ENCODE measurements at places on chromosomes 16 and 17.

DNA sequence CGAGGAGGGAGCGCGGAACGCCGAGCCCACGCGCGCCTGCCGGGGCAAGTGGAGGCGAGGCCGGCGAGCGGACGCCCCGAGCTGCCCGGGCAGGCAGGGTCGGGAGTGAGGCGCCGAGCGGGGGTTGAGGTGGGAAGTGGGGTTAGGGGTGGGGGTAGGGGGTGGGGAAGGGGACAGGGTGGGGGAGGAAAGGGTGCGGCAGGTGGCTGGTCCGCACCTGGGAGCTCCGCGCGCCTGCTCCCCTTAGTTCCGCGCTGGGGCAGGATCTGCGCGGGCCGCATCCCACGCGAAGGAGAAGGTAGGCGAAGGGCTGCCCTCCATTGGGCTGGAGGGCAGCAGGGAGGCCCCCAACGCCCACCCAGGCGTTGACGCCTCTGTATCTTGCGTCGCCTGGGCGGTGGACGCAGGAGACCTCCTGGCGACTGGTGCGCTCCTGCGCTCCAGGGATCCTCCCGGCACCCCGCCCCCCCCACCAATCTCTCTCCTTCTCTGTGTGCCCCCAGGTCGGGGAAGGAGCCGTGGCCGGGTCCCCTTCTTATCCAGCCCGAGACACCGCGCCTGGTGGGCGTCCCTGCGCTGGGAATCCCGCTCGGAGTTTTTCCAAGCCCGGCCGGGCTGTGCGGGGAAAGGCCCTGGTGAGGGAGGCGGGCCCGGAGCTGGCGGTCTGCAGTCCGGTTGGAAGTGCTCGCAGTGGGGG lies 51.3 kb upstream of the AMZ2 start:
- DNase-seq = no peak

DNA sequence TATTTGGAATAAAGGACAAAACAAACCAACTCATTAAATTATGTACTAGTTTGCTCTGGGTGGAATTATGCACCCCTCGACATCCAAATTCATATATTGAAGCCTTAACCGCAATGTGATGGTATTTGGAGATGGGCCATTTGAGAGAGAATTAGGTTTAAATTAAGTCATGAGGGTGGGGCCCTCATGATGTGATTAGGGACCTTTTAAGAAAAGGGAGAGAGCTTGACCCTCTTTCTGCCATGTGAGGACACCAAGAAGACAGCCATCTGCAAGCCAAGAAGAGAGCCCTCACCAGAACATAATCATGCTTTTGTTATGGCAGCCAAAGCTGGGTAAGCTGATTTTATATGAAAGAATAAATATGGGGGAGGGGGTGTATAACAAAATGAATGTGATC lies 2.0 kb downstream of the C16orf87 start:
- no peak for DNase-seq

- DNase-seq = no peak
Measured at GRCh38 chr17:49901460-49902331, 53.8 kb upstream of the TAC4 start.

DNA sequence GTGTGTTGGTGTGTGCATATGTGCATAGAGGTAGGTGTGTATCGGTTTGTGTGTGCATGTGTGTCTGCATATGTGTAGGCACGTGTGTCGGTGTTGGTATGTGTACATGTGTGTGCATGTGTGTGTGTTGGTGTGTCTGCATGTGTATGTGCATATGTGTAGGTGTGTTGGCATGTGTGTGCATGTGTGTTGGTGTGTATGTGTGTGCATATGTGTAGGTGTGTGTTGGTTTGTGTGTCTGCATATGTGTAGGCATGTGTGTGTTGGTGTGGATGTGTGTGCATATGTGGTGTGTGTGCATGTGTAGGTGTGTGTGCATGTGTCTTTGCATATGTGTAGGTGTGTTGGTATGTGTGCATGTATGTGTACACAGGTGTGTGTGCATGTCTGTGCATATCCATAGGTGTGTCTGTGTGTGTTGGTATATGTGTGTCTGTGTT lies 3.9 kb upstream of the AATK start:
- no peak for DNase-seq

- DNase-seq = no peak
Measured at GRCh38 chr16:53058441-53058840, 3.6 kb downstream of the CHD9 start.

DNA sequence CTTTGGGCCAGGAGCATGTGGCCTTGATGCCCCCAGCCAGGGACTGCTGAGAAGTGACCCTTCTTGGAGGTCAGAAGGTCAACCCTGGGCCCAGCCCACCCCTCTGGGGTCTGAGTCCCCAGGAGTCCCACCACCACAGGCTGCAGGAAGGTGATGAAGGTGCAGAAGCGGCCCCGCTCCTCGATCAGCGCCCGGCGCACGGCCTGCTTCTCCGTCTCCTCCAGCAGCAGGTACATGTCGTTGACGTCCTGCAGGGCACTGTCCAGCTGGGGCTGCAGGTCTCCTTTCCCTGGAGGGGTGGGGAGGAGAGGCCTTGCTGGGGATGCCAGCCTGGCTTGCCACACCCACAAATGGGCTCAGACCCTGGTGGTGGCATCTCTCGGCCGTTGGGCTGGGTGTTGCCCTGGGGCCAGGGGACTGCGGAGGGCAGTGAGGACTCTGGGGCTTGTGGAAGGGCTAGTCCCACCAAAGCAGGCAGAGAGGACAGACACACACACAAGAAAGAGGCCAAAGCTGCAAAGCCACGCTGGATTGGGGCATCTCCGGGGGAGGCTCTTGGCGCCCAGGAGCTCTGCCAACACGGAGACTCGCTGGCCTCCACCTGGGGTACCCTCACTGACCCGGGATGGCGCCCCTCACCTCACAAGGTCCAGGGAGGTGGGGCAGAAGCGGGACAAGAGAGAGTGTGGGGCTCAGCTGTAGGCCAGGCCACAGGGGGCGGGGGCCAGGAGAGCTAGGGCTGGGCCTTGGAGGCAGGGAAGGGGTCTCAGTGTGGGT lies 7.5 kb downstream of the MTSS2 start:
- DNase-seq = no peak

DNA sequence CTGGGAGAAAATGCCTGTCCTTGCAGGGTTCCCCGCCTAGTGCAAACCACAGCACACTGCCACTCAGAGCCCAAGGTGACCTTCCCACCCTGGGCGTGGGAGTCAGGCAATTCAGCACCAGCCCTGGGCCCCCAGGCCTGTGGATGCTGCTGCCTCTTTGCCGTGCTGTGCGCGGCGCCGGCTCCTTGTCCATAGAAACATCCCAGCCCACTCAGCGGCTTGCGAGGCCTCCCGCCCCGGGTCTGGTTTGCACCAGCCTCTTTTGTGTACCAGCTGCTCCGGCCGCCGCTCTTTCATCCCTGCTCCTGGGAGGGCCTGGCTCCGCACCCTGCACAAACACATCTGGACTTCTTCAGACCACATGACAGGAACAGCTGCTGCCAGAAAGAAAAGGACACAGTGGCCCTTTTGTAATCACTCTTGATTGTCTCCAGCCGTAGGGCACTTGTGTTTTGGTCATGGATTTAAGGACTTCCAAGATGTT lies 75.4 kb upstream of the SDK2 start:
- DNase-seq = peak; percentile 24

- no peak for DNase-seq
Measured at GRCh38 chr17:3006801-3007200, 56.6 kb downstream of the OR1D5 start.

DNA sequence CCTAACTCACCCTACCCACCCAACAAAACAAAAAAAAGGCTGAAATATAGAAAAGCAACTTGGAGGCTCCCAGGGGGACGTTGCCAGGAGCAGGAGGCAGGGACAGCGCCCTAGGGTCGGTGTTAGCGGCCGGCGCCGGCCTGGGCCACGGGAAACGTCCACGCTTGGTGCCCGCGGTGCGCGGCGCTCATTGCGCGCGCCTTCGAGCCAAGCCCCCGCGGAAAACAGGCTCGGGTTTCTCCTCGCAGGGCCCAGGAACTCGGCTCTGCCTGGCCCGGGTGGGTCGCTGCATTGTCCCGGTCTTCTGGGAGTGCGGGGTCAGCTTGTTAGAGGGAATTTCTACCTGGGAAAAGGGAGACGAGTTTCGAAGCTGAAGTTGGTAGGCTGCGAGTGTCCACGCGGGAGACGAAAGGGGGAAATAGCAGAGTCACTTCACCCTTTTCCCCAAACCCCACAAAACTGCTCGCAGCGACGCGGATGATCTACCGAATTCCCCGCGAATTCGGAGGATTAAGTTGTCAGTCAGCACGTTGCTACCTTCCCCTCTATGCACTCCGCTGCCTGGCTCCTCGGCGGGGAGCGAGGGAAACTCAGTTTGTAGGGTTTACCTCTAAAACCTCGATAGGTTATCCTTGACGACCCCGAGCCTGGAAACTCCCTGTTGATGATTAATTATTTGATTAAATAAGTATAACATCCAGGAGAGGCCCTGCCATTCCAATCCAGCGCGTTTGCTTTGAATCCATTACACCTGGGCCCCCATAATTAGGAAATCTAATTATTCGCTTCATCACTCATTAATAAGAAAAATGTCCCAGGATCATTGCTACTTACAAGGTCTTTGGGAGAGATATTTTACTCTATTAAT lies 751 bp upstream of the FOXC2 start:
- DNase-seq = no peak

GRCh38 chr17:74165797-74166365 lies 37.6 kb upstream of the RPL38 start:
- no peak for DNase-seq

DNA sequence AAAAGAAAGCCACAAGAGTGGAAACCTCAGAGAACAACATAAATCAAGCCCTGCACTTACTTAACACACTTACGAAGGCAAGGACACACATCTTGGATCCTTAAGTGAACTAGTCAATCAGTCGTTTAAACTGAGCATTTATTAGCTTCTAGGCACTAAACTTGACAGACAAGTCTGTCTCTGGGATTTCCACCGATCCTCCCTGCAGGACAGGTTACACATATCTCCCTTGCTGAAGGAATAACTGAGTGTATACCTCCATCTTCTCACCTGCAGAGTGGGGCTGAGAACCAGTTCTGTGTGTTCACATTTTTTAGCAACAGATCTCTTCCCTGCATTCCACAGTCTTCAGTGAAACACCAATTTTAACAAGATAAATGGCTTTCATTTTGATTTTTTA lies 8.9 kb downstream of the GP2 start:
- no peak for DNase-seq
